ENCODE measurements at places on chromosomes 6 and 20.

GRCh38 chr6:166999884-167000253 is 672 bp downstream of the CEP43 start:
- no peak for DNase-seq

DNA sequence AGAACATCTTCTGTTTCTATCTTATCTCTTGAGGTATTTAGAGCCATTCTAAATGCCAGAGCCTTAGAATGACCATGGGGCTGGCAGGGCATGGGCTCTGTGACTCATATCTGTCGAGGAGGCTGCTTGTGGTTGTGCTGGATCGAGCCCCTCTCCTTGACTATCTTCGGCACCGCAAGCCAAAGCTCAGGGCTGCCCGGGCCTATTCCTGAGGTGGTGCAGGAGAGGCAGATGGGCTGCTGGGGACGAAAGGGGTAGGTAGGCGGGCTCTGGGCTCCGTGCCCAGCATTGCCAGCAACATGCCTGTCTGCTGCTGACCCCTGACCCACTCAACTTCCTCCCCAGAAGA is 89.9 kb downstream of the NOL4L start:
- no peak for DNase-seq

- DNase-seq, result no peak
Measured at GRCh38 chr6:49739423-49739822, 4.8 kb downstream of the CRISP3 start.

GRCh38 chr20:34535301-34535840 is 19.1 kb downstream of the DYNLRB1 start:
- no peak for DNase-seq

DNA sequence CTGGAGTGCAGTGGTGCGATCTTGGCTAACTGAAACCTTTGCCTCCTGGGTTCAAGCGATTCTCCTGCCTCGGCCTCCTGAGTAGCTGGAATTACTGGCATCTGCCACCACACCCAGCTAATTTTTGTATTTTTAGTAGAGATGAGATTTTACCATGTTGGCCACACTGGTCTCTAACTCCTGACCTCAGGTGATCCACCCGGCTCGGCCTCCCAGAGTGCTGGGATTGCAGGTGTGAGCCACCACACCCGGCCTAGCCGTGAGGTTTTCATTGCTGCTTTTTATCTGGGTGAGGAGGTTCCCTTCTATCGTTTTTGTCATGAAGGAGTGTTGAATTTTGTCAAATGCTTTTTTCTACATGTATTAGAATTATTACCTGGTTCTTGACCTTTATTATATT is 23.9 kb downstream of the SRC start:
- DNase-seq, result no peak

- no peak for DNase-seq
Measured at GRCh38 chr6:110114004-110114403, 65.5 kb downstream of the WASF1 start.

DNA sequence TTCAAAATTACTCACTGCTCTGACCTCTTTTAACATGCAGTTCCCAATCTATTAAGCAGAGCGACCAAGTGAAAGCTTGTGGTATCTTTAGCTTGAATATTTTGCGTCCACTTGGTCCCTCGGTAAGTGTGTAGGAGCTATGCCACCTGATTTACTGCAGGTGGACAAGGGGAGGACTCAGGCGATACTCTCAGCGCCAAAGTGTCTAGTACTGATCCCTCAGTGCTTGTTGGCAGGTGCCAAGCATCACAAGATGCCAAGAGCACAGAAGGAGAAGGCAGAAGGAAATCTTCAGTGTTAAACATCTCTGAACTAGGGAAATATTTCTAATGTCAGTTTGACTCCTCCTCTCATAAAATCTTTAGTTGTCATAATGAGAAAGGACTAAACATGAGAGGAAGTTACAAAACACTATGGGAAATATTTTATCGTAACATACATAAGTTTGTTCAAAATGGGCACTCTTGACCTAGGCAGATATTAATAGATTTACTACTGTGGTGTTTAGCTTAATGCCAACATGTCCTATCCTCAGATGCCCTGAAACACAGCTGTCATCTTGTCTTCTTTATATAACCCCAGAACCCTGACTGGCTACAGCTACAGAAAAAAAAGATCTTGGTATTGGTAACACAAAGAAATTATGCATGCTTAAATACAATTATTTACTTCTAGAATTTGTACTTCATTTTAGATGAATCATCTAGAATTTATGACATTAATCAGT is 19.5 kb downstream of the NHLRC1 start:
- DNase-seq, result no peak

- no peak for DNase-seq
Measured at GRCh38 chr20:36792422-36792821, 18.9 kb upstream of the DSN1 start.

DNA sequence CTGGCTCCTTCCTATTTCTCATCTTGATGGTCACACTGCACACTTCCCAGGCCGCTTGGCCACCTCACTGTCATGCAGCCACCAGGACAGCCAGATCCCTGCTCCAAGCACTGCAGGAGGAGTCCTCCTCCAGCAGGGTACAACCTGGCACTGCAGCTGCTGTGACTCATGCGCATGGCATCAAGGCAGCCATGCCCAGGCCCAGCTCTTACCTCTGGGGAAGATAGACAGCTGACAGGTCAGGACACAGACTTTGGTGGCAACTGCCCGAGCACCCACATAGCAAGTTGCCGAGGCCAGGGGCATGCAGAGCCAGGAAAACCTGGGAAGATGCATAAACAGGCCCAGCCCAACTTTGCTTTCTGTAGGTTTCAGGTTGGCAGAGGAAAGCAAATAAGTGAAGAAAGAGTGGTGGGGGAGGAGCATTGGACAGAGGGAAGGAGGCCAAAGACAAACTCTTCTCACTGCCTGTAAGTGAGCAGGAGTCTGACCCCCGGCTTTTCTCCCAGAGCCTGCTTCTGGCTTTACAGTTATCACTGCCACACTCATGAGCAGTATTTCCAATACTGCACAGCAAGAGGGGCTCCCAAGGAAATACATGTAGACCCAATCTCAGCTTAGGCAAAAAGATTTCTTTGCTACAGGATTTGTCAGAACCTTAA is 38.8 kb downstream of the SLC22A3 start:
- no peak for DNase-seq

- DNase-seq, result no peak
Measured at GRCh38 chr6:130183271-130184222, 39.2 kb downstream of the SAMD3 start.

- no peak for DNase-seq
Measured at GRCh38 chr6:69936674-69937363, 70.5 kb downstream of the COL19A1 start.

DNA sequence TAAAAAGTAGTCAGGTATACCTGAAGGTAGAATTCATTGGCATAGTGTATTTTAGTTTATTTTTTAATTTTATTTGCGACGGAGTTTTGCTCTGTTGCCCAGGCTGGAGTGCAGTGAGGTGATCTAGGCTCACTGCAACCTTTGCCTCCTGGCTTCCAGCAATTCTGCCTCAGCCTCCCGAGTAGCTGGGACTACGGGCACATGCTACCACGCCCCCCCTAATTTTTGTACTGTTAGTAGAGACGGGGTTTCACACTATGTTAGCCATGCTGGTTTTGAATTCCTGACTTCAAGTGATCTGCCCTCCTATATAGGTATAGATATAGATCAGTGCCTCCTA is 102.8 kb upstream of the PRSS16 start:
- no peak for DNase-seq

DNA sequence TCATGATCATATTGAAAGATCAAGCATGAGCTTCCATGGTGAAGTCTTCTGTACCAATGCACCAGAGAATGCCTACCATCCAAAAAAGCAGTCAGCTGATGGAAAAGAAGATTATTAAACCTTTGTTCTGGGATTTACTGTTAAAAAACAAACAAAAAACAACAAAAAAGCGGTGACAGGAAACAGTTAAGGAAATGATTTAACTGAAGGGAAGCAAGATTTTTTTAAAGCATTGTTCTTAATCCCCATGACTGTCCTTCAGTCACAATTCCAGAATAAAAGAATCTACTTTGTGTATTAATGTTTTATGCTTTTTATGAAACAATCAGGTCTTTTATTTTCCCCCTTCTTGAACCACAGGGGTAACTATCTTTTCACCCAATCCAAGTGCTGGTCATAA is 23.9 kb downstream of the FAM162B start:
- DNase-seq, result no peak

DNA sequence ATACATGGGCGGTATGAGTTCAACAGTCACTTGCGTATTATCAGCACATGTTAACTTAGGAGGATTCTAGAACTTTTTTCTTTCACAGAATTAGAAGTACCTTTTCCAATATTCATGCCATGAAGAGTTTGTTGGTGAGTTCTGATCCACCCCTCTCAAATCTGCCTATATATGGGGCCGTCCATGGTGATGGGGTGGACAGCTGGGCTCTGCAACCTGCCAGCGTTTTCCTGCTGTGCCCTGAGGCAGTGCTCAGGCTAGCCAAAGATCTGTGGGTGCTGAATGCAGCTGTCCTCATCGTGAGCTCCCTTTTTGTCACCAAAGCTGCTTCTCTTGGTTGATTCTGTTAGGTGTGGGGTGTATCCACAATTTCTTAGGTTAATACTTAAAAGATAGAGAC is 88.7 kb downstream of the THBS2 start:
- no peak for DNase-seq

All from stimulated activated CD4-positive, alpha-beta T cell treated with anti-CD3 and anti-CD28 coated beads, Interleukin-12 subunit alpha, Interleukin-12 subunit beta, amount 100 ng/mL, for 4 hours (primary cell).